Choroid plexus epithelial cell (primary cell): ENCODE measurements at places on chromosomes 5 and 9.
A peak's percentile ranks its signal among the peaks of the same experiment; 100 is the strongest.

- DNase-seq: peak; percentile 48
These were observed 36.3 kb upstream of the STX17 start for GRCh38 chr9:99870126-99870525.

- DNase-seq: no peak
These were observed 706.1 kb upstream of the CDH18 start for GRCh38 chr5:20694121-20694520.

GRCh38 chr9:84804951-84805694 lies 135.6 kb downstream of the NTRK2 start:
- no peak for DNase-seq

- DNase-seq: no peak
These were observed 53.1 kb downstream of the SYK start for GRCh38 chr9:90854637-90855175.

DNA sequence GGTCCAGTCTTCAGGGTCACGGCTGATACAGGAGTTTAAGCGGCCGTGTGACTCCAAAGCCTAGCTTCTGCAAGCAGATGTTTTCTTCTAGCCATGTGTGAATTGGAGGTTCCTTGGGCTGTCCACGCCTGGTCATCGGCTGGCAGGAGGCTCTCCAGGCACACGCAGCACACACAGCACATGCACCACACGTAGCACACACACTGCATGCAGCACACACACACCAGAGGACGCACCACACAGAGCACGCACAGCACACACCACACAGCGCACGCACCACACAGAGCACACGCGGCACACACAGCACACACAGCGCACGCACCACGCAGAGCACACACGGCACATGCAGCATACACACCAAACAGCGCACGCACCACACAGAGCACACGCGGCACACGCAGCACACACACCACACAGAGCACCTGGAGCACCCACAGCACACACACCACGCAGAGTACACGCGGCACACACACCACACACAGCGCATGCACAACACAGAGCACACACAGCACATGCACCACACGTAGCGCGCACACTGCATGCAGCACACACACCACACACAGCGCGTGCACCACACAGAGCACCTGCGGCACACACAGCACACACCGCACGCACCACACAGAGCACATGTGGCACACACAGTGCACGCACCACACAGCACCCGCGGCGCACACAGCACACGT lies 234.3 kb downstream of the FANCC start:
- no peak for DNase-seq

DNA sequence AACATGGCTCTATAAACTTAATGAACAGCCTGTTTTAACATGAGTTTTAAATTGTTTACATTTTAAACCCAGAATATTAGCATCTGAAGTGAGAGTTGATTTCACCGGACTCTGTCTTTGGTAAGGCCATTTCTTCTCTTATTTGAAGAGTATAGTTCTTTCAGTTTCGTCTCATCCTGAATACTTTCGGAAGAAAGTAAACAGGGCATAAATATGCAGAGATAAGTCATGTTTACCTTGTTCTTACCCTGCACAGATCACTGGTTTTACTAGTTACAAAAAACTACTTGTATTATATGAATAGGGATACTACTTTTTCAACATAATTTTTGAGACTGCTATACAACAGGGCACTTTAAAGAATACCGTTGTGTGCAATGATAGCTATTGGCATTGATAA lies 656.3 kb upstream of the ZNF608 start:
- DNase-seq: no peak
